GM23338 (cell line): ENCODE measurements at places on chromosomes 5 and 9. TPM values are rescaled to one million over a fixed set of nuclear protein-coding genes. Genes with fewer than 3 reads are reported as not detected.

DNA sequence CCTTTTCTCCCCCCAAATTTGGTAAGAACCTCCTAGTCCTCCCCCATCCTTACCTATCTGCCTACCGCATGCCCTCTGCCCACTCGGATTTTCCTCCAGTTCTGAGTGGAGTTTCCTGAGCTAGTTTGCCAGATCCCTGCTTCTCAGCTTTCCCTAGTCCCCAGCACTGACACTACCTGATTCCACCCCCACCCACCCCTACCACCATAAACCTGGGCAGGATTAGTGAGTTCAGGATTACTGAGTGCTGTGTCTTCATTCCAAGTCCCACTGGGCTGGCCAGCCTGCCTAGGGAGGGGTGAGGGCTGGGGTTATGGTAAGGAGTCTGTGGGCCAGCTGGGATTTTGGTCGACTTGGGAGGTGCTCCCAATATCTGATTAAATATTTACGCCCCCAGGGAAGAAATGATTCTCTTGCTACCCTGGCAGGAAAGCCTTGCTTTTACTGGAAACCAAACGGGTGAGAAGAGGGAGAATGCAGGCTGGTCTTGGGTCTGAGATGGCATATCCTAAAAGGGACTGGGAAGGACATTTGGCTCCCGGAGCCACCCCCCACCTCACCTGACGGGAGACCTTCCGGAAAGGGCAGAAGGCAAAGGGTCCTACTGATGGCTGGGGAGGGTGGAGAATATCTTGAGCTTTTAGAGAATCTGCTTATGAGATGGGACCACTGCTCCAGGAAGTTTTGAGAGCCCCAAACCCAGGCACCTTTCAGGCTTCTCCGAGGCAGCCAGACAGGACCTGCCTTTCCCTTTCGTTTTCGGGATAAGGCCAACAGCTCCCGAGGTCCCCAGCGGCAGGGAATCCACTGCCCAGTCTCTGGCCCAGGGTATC, 3.7 kb downstream of the PITX1 start:
- H3K27ac ChIP-seq, result no peak overlapping the region
- peak overlapping the region; percentile 55 for H3K4me3 ChIP-seq
- peaks cover 99% of the 10 kb centered on the region for H3K27me3 ChIP-seq
- H3K4me1 ChIP-seq, result peaks cover 44% of the 10 kb centered on the region; the same call in 1 of the 2 replicates
- no peaks in the 10 kb centered on the region for H3K36me3 ChIP-seq

DNA sequence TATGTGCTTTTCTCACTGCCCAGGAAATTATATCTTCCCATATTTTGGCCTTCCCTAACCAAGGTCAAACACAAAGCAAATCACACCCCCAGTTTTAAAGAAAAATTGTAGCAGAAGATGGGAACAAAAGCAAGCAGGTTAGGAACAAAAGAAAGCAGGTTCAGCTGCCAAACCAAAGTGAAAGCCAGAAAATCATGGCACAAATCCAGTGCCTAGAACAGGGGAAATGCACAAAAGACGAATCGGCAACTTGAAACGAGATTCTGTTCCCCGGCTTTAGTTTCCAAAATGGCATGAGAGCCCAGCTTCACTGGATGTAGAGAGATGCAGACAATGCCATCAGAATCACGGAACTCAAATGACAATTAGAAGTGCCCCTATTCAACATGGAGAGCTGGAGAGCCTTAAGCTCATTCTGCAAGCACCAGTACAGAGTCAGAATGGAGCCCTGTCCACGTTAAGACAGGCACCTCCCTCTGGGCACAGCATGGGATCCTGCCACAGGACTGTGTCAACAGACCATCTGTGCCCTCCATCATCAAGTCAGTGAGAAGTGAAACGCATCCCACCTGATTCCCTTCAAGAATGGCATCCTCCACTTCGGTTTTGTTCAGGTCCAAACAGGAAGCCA, 13.8 kb downstream of the DNAH5 start:
- no peak overlapping the region for H3K27ac ChIP-seq
- no peak overlapping the region for H3K4me3 ChIP-seq
- H3K4me1 ChIP-seq, result no peaks in the 10 kb centered on the region
- no peak for DNase-seq

GRCh38 chr9:99823681-99824377, 2.1 kb downstream of the NR4A3 start:
- H3K36me3 ChIP-seq, result peaks cover 5% of the 10 kb centered on the region; the same call in 1 of the 2 replicates
- peaks cover 41% of the 10 kb centered on the region for H3K4me1 ChIP-seq
- H3K27me3 ChIP-seq, result peaks cover 88% of the 10 kb centered on the region
- peak; percentile 50 for DNase-seq

DNA sequence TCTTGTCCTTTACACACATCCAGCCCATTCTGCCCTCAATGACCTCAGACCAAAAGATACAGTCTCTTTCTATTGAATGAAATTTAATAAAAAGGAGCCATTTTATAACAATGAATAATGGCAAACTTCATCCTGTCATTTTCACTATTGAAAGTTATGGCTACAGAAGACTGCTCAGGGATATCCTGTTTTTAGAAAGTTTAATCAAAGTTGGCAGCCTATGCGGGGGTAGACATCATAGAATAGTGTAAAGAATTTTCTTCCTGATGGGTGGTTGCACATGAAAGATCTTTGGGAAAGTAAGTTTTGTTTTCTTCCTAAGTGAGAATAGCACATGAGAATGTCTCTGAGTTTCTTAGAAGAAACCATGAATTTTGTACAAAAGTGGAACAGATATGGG, 670.4 kb upstream of the CDH6 start:
- no peaks in the 10 kb centered on the region for H3K27me3 ChIP-seq
- DNase-seq, result no peak
- H3K4me1 ChIP-seq, result peaks cover 6% of the 10 kb centered on the region; the same call in 1 of the 2 replicates
- no peak overlapping the region for H3K27ac ChIP-seq
- no peaks in the 10 kb centered on the region for H3K36me3 ChIP-seq

- H3K27me3 ChIP-seq, result no peaks in the 10 kb centered on the region
- H3K27ac ChIP-seq, result no peak overlapping the region
- DNase-seq, result no peak
- no peak overlapping the region for H3K4me3 ChIP-seq
- H3K4me1 ChIP-seq, result no peaks in the 10 kb centered on the region
These were observed 81.4 kb downstream of the COL5A1 start for GRCh38 chr9:134723037-134723436.

DNA sequence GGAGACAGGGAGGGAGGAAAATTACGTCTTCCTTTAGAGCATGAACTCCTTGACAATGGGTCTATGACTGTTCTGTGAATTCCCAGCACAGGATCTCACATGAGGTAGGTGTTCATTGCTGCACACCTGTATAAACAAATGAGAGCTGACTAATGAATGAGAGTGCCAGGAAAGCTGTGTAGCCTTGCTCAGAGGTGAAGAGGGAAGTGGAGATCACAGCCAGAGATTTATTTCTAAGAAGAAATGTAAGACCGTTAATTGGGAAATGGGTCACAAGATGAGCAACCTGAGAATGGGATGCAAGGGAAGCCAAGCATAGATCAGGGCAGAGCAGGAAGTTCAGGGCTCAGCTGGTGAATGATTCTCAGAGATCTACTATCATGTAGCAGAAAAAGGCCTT, 295.1 kb downstream of the CDK5RAP2 start:
- no peak overlapping the region for H3K4me3 ChIP-seq
- no peaks in the 10 kb centered on the region for H3K4me1 ChIP-seq
- no peaks in the 10 kb centered on the region for H3K36me3 ChIP-seq
- no peak for DNase-seq
- no peak overlapping the region for H3K27ac ChIP-seq
- no peaks in the 10 kb centered on the region for H3K27me3 ChIP-seq

DNA sequence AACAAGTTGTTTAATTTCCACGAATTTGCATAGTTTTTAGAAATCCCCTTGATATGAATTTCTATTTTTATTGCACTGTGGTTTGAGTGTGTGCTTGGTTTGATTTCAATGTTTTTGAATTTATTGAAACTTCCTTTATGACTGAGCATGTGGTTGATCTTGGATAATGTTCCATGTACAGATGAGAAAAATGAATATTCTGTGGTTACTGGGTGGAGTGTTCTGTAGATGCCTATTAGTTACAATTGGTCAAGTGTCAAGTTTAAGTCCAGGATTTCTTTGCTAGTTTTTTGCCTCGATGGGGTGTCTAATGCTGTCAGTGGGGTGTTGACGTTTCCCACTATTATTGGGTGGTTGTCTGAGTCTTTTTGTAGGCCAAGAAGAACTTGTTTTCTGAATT, 319.5 kb upstream of the ACTBL2 start:
- no peaks in the 10 kb centered on the region for H3K36me3 ChIP-seq
- no peak overlapping the region for H3K27ac ChIP-seq
- no peaks in the 10 kb centered on the region for H3K4me1 ChIP-seq
- no peak overlapping the region for H3K4me3 ChIP-seq

DNA sequence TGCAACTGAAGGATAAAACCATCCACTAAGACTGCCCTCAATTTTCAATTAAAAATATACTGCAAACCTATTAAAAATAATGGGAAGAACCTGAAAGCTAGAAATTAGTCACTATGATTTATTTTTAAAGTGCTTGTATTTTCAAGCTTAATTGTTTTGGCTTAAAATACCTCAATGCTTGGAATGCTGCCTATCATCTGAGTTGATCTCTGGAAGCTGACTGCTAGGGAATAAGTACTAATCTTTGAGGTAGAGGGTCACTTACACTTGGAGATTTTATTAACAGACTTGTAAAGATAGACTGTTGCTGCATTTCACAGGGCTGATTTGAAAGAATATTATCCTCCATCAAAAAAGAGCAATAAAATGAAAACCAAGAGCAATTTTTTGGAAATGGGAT, 6.2 kb downstream of the PCSK1 start:
- no peak overlapping the region for H3K27ac ChIP-seq
- no peaks in the 10 kb centered on the region for H3K36me3 ChIP-seq
- H3K4me1 ChIP-seq, result peaks cover 18% of the 10 kb centered on the region
- no peak overlapping the region for H3K4me3 ChIP-seq
- peaks cover 20% of the 10 kb centered on the region for H3K27me3 ChIP-seq

GRCh38 chr5:141001446-141001843, 35.2 kb downstream of the PCDHAC2 start:
- no peaks in the 10 kb centered on the region for H3K27me3 ChIP-seq
- H3K36me3 ChIP-seq, result no peaks in the 10 kb centered on the region
- DNase-seq, result peak; percentile 65
- peak overlapping the region; percentile 55 for H3K4me3 ChIP-seq
- H3K4me1 ChIP-seq, result peaks cover 52% of the 10 kb centered on the region

- no peak overlapping the region for H3K27ac ChIP-seq
- peak overlapping the region; percentile 67 for H3K4me3 ChIP-seq
- peaks cover 51% of the 10 kb centered on the region for H3K27me3 ChIP-seq
These were observed 2.8 kb upstream of the MYORG start for GRCh38 chr9:34379334-34380033.

DNA sequence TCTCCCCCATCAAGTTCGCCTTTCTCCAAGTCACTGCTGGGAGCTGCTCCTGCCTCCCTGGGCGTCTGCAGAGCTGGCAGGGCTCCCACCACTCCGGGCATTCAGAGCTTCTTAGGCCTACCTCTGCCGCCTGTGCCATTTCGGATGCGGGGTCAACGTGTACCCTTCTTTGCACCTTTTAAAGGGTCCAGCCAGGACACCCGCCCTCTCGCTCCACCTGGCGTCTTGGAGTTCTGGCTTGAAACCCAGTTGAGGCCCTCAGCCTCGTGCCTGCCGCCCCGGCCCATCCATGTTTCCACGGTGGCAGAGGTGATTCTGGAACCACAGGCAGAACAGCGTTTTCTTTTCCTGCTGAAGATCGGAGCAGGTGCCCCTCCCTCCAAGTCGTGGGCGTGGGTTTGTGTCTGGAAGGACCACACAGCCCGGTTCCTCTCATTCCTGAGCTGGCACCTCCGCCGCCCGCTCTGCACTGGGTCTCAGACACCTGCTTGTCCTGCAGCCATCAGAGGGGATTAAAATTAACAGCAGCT, 32.9 kb downstream of the NDUFS6 start:
- no peak overlapping the region for H3K27ac ChIP-seq
- peaks cover 20% of the 10 kb centered on the region for H3K4me1 ChIP-seq
- H3K27me3 ChIP-seq, result no peaks in the 10 kb centered on the region
- H3K4me3 ChIP-seq, result no peak overlapping the region
- no peak for DNase-seq

- no peaks in the 10 kb centered on the region for H3K36me3 ChIP-seq
- H3K4me3 ChIP-seq, result no peak overlapping the region
- DNase-seq, result no peak
- H3K27ac ChIP-seq, result 0 out of 2 replicates have a peak overlapping the region, but pooled peaks have one; percentile 2
- no peaks in the 10 kb centered on the region for H3K27me3 ChIP-seq
These were observed 50.8 kb downstream of the NDFIP1 start for GRCh38 chr5:142159354-142159753.

DNA sequence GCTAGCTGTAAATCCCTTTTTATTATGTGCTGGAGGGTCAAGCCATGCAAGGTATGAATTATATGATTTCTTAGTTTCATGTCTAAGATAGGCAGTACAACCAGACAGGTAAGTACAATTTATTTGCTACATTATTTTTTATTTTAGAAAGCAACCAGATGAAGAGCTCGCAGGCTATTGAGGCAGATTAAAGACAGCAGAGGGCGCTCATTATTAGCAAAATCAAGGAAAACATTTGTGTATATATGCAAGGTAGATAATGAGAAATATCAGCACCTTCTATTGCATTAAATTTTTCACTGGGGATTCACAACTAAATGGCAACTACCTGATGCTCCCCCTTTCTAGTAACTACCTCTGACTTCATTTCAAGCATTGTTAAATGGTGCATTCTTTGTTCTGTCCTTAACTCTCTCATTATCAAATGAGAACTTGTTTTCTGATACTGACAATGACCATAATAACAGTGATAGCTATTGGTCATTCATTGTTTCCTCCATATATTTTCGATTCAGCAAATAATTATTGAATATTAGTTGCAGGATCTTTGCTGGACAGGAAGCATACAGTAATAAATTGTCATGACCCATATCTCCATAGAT, 8.6 kb downstream of the SCGB3A2 start:
- peak; percentile 63 for DNase-seq
- no peaks in the 10 kb centered on the region for H3K27me3 ChIP-seq
- peaks cover 5% of the 10 kb centered on the region for H3K4me1 ChIP-seq
- 0 out of 2 replicates have a peak, but pooled peaks cover 5% of the 10 kb centered on the region for H3K36me3 ChIP-seq

DNA sequence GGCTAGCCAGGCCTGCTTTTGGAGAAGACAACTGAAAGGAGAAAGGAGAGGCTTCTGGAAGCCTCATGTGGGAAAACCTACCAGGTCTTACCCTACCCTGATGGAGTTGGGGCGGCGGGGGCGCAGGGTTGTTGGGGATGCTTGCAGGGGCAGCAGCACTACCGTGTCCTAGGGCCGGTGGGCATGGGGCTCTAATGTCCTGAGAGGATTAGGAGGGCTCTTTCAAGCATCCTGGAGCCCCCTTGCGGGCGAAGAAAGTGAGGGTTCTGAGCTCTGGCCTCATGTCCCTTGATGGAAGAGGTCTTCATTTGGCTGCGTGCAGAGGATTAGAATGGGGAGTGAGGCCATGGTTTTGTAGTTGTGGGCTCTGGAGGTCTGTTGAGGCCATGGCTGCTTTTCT, 86.9 kb upstream of the PITX1 start:
- no peak overlapping the region for H3K27ac ChIP-seq
- H3K4me3 ChIP-seq, result no peak overlapping the region
- H3K36me3 ChIP-seq, result no peaks in the 10 kb centered on the region
- DNase-seq, result peak; percentile 60
- no peaks in the 10 kb centered on the region for H3K4me1 ChIP-seq
- H3K27me3 ChIP-seq, result no peaks in the 10 kb centered on the region

Gene DMGDH
- 0.52 TPM in 1 of 2 replicates, not detected in the other for total RNA-seq

Gene ADAMTS13
- total RNA-seq, result 3.1 and 6.0 TPM in 2 replicates

Gene TMOD1
- 0.43 and 0.69 TPM in 2 replicates for total RNA-seq

Gene RGS7BP
- total RNA-seq, result 4.5 and 5.4 TPM in 2 replicates

Gene RNF208
- total RNA-seq, result 1.4 and 1.9 TPM in 2 replicates

Gene PCDHGB2
- total RNA-seq, result 5.0 and 5.8 TPM in 2 replicates
